ENCODE measurements at places on chromosomes 4 and X.
A peak's percentile ranks its signal among the peaks of the same experiment; 100 is the strongest.

DNA sequence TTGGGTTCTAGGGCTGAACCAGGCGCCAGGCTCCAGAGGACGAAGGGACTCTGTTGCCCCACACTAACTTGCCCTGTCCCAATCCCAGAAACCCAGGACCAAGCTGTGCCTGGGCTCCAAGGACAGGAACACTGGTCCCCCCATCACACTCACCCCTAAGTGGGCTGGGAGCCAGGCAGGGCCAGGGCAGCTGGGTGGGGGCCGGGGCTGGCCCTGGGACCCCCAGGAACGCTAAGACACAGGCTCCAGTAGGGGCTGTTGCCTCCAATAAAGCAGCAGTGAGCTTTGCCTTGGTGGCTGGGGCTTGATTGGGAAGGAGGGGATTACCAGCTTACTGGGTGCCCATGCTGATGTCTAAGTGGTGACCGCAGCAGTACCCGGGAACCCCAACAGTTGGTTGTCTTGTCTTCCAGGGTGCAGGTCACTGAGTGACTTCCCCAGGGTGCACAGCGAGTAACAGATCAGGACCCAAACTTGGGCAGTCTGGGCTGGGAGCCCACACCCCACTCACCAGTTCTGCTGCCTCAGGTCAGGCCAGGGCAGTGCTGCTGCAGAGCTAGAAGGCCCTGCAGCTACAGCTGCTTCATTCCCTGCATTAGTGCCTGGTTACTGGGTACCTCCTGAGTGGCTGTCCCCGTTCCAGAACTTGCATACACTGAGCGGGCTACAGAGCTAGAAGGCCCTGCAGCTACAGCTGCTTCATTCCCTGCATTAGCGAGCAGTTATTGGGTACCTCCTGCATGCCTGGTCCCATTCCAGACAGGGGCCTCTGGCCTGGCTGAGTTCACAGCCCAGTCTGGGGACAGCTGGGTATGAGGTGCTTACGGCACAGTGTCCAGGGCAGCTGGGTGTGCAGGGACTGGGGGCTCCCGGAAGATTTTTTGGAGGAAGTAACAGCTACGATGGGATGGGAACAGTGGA is 9.4 kb upstream of the ADD1 start:
- DNase-seq: no peak
- no peaks in the 10 kb centered on the region for H3K27me3 ChIP-seq
- no peaks in the 10 kb centered on the region for H3K36me3 ChIP-seq
- H3K4me1 ChIP-seq: no peaks in the 10 kb centered on the region

DNA sequence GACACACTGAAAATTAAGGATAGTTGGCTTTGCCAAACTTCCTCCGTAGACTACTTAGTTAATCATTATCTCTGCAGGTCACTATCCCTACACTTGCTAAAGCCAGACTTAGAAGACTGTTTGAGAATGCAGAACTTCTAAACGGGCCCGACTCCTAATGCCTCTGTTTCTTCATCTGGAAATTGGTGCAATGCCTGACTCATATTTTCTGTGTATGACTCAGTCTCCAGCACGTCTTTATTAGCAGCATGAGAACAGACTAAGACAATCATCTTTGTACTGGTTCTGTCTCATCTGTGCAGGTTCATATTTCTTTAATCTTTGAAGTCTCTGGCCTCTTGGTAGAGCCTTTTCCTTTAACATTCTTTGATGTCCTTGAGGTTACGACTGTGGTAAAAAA is 411.9 kb upstream of the ACTRT1 start:
- H3K4me1 ChIP-seq: peaks cover 8% of the 10 kb centered on the region
- no peak overlapping the region for H3K4me3 ChIP-seq
- H3K27me3 ChIP-seq: no peaks in the 10 kb centered on the region
- H3K36me3 ChIP-seq: no peaks in the 10 kb centered on the region

DNA sequence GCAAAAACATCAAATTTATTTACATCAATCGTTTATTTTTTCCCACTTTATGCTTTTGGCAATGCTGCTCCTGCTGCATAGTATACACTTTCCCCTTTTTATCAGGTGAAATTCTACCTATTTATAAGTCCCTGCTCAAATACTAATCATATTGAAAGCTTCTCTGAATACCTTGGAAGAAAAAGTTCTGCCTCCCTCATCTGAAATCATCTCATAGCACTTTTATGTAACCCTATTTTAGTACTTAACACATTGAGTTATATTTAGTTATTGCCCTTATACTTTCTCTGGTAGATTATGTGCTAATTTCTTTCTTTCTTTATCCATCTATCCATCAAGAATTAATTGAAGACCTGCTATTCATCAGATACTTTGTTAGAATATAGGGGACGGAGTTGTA is 1.1 kb upstream of the WDR17 start:
- H3K27me3 ChIP-seq: no peaks in the 10 kb centered on the region
- H3K27ac ChIP-seq: no peak overlapping the region
- no peaks in the 10 kb centered on the region for H3K36me3 ChIP-seq

DNA sequence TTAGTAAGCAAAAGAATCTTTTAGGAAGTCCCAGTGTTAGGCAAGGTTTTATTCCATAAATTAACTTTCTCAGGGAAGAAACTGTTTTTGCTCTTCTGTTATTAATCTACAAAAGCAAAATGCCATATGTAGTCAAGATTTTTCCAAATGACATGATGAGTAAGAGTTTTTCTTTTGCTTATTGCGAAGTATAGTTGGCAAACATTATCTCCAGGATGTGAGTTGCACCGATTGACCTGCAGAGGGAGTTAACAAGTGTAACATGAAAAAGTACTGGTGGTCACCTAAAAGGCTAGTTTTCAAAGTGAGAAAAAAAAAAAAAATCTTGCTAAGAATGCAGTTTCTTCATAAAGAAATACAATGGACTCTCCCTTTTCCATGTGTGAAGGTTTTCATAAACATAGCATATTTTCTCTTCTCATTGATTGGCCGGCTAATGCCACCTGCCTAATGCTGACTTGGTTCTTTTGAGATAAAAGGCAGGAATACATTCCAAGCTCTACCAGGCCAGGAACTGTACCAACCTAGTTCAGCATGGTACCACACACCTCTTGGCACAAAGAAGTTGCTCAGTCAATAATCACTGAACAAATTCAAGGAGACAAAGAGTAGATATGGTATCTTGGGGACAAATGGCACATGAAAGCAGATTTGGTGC is 100.2 kb downstream of the LNX1 start:
- H3K36me3 ChIP-seq: no peaks in the 10 kb centered on the region
- no peak overlapping the region for H3K4me3 ChIP-seq
- H3K27ac ChIP-seq: no peak overlapping the region
- no peaks in the 10 kb centered on the region for H3K27me3 ChIP-seq
- DNase-seq: peak; percentile 87

GRCh38 chr4:40681600-40681999 is 51.9 kb upstream of the RBM47 start:
- H3K27ac ChIP-seq: no peak overlapping the region
- DNase-seq: no peak

GRCh38 chrX:32185160-32185559 is 1026.2 kb downstream of the DMD start:
- no peaks in the 10 kb centered on the region for H3K27me3 ChIP-seq
- DNase-seq: no peak
- no peaks in the 10 kb centered on the region for H3K4me1 ChIP-seq
- no peaks in the 10 kb centered on the region for H3K36me3 ChIP-seq
